H4 (cell line): ENCODE measurements at places on chromosomes 16 and 17.
A peak's percentile ranks its signal among the peaks of the same experiment; 100 is the strongest.

DNA sequence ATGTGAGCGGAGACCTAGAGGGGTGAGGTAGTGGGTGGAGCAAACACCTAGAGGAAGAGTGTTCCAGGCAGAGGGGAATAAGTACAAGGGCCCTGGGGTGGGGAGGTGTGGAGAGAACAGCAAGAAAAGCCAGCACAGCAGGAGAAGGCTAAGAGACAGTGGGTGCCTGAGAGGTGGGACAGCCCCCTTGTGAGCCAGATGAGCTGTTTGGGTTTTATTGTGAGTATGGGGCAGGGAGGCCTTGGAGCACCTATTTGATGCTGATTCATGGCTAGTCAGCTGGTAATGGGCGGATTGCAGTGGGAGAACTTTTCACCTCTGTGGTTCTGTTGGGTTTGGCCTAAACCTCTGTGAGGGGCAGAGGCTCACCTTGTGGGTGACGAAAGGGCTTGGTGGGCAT is 68.4 kb downstream of the ABCC1 start:
- no peak for DNase-seq

DNA sequence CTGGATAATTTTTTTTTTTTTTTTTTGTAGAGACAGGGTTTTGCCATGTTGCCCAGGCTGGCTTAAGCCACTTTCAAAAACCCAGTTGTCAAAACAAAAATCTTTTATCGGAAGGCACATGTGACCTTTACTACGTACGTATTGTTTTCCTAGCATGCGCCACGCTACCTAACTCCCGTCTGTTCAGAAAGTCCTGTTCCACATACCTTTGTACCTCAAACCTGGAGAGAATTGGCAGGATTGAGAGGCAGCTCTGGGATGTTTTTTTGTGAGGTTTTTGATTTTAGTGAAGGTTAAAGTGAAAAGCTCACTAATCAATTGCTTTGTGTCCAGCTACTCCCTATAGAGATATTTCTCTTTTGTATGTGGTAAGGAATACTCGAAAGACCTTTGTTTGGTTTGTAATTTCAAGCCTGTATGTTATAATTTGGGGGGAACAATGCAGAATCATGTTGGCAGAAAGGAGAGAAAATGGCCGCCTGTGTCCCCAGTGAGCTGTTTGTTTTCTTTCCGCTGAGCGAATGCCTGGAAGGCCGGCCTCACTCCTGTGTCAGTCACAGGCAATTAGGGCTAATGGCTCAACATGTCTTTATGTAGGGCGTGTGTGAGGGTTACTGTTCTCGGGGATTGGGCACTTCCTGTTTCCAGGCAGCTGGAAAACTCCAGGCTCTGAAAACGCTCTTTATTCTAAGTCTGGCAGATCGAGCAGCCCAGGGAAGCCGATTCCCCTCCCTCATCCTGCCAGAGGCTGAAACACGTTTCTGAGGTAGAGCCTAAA is 60.8 kb upstream of the CLEC18A start:
- peak; percentile 28 for DNase-seq

- no peak for DNase-seq
Observed at GRCh38 chr17:64135000-64135399, 5.1 kb upstream of the ERN1 start.

DNA sequence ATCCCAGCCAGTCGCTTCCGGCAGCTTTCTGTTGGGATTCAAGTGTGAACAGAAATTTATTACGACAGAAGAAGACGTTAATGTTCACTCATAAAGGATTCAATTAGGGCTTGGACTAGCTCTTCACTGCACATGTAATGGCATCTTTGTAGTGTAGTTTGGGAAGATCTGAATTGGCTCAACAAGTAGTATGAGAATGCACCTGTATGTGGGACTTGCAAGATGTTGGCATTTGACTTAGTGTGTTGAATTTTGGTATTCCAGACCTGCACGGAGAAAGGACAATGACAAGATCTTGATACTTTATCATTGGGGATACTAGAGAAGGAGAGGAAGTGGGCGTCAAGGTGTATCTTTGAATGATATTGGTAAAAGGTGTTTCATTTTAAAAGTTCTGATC is 1.2 kb downstream of the PSMD11 start:
- no peak for DNase-seq

- no peak for DNase-seq
Observed at GRCh38 chr16:67283826-67284555, 4.7 kb downstream of the PLEKHG4 start.

DNA sequence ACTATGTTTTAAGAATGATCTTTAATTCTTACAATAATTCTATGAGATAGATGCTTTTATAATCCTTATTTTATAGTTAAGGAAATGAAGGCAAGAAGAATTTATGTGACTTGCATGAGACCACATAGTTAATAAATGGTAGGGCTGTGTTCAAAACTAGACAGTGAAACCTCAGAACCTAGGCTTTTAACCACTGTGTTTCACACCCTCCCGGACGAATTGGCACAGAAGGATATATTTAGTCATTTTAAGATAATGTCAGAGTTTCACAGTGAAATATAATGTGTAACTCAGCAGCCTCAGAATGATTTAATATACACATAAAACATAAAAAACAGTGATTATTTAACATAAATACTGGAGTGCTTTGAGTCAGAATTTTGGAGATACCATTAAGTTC is 57.0 kb downstream of the NSRP1 start:
- DNase-seq, result no peak

- DNase-seq, result peak; percentile 99
Observed at GRCh38 chr17:81094509-81095382, 59.8 kb downstream of the BAIAP2 start.

DNA sequence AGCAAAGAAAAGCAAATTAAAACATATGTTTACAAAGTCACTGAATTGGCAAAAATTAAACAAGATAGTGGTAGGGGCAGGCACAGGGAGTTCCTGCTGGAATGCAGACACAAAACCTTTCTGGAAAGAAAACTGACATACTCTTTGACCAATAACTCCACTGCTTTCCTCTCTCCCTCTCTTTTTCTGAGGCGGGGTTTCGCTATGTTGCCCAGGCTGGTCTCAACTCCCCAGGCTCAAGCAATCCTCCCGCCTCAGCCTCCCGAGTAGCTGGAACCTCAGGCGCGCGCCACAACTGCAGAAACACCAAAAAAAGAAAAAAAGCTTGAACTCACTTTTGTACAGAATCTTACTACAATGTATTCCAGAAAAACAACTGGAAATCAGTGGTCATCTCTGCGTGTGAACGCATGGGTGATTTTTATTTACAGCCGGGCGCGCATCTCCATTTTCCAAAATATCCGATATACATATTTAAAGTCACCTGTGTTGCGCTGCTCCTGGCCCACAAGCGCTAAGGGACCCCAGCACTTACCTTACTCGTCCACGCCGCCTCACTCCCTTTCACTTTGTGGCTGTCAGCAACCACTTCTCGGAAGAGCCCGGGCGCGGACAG is 480 bp downstream of the TXNL4B start:
- DNase-seq, result peak; percentile 32

DNA sequence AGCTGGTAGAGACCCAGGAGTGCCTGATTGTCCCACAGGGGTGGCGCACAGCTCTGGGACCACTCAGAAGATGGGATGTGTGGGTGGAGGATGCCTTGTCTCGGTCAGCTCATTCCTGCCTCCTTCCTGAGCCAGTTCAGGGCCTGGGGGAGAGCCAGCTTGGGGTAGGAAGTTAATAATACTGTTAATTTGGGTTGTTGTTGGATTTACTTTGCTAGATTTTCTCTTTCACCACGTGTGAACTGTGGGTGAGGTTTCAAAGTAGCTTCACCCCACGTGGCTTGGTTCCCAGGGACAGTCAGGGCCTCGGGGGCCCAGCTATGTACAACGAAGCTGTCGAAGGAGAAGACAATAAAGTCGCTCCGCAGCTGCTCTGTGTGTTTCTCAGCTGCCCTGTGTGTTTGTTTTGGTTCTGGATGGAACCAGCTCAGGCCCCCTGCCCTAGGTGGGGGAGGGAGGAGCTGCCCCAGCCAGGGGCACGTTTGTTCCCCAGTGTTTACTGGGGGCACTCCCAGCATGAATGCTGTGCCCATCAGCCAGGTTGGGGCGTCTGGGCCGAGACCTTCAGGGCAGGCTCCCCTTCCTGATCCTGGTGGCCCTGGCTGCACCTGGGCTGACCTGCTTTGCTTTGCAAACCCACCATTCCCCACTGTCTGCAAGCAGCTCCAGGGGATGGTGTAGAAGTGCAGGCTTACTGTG is 2.3 kb downstream of the NUDT16L1 start:
- no peak for DNase-seq

DNA sequence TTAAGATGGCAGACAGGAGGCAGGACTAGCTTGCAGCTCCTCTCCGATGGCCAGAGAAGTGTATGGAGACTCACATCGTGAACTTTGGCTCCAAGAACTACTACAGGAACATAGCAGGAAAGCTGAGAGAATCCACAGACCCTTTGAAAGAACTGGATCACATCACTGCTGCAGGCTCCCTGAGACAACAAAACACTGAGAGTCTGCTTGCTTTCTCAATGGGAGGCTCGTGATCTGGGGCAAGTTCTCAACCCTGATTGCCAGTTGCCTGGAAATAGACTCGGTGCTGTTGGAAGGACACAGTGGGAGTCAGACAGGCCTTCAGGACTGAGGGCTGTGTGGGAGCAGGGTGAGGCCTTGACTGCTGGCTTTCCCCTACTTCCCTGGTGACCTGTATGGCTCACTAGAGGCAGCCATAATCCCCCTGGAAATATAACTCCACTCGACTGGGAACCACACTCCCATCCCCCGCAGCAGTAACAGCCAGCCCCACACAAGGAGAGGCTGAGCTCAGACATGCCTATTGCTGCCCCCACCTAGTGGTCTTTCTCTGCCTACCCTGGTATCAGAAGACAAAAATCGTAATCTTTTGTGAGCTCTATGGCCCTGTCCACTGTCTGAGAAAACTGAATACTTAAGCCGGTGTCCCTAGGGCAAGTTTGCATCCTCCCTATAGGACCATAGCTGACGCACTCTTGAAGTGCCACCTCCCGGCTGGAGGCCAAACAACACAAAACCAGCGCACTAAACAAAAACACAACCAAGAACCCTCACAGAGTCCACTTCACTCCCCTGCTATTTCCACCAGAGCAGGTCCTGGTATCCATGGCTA is 238.4 kb downstream of the CEP112 start:
- no peak for DNase-seq

GRCh38 chr17:45149669-45150664 is 1.7 kb downstream of the HEXIM1 start:
- DNase-seq, result peak; percentile 46

DNA sequence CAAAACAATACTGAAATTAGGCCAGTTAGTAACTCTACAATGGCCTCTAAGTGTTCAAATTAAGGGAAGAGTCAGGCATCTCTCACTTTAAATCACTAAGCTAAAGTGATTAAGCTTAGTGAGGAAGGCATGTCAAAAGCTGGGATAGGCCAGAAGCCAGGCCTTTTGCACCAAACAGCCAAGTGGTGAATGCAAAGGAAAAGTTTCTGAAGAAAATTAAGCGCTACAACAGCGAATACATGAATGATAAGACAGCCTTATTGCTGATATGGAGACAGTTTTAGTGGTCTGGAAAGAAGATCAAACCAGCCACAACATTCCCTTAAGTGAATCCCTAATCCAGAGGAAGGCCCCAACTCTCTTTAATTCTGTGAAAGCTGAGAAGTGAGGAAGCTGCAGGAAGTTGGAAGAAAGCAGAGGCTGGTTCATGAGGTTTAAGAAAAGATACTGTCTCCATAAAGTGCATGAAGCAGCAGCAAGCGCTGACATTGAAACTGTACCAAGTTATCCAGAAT is 12.1 kb downstream of the RFWD3 start:
- no peak for DNase-seq

DNA sequence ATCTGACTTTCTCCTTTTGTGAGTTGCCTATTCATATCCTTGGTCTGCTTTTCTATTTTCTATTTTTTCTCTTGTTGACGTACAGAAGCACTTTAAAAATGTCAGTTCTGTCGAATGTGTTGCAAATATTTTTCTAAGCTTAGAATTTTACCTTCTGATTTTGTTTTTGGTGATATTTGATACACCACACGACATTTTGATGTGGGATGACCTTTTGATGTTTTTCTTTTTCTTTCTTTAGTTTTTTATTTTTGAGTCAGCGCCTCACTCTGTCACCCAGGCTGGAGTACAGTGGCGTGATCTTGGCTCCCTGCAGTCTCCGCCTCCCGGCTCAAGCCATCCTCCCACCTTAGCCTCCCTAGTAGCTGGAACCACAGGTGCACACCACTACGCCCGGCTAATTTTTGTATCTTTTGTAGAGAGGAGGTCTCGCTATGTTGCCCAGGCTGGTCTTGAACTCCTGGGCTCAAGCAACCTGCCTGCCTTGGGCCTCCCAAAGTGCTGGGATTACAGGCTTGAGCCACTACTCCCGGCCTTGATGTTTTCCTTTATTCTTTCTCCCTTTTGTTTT is 39.6 kb downstream of the WSB1 start:
- no peak for DNase-seq

GRCh38 chr17:62187681-62188080 is 122.6 kb upstream of the MED13 start:
- DNase-seq, result peak; percentile 96

DNA sequence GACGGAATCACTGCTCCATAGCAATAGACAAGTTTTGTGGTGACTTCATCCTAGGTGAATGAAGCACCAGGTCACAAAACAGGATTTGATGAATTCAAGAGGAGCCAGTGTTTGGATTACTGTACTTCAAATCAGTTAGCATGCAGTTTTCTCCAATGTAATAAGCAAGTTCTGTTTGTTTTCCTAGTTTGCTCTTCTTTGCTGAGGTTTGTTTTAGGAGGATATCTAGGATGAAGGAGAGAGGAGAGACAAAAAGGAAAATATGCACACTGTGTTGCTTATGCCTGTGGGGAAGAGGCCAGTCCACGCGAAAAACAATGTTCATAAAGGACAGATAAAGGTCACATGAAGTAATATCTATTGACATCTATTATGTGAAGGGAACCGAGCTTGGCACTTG is 9.0 kb downstream of the KRT37 start:
- DNase-seq, result no peak

- no peak for DNase-seq
Observed at GRCh38 chr16:12403746-12404658, 399.7 kb downstream of the CPPED1 start.

DNA sequence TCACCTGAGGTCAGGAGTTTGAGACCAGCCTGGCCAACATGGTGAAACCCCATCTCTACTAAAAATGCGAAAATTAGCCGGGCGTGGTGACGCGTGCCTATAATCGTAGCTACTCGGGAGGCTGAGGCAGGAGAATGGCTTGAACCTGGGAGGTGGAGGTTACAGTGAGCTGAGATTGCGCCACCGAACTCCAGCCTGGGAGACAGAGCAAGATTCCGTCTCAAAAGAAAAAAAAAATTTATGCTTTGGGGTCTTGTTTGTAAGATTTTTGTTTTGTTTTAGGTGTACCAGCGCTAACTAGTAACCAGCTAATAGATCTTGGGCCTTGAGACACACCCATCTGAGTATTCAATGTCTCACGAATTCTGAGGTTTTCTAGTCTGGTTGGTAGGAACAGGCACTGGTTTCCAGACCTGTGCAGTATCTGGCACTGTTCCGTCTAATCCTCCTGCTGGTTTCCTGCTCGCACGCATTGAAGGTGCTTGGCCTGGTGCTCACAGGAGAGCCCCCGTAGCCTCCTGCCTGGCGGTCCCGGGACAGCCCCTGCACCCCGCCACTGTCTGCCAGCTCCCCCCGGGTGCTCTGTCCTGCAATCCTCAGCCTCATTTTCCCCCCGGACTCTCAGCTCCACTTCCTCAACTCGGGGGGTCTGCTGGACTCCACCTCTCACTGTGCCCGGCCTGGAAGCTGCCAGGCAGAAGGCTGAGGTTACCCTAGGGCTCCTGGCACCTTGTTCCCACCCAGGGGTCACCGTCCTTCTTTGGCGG is 10.6 kb upstream of the DUS1L start:
- DNase-seq, result no peak
